ENCODE measurements at places on chromosomes 7 and 10. TPM values are rescaled to one million over a fixed set of nuclear protein-coding genes. Genes with fewer than 3 reads are reported as not detected.

The SLC39A12 gene
- total RNA-seq = not detected

The GIMAP4 gene
- not detected for total RNA-seq

The UTF1 gene
- total RNA-seq = not detected

The SLC29A3 gene
- 2.9 TPM for total RNA-seq

The PON2 gene
- total RNA-seq = 41.2 TPM

The LIPJ gene
- 0.73 TPM for total RNA-seq

The TMEM196 gene
- not detected for total RNA-seq

The PROSER2 gene
- total RNA-seq = 3.3 TPM

The NUDT5 gene
- total RNA-seq = 67.6 TPM

The FRA10AC1 gene
- total RNA-seq = 10.0 TPM

The TMEM72 gene
- not detected for total RNA-seq

The MMP21 gene
- total RNA-seq = not detected

The SUN3 gene
- total RNA-seq = not detected

The NKX1-2 gene
- total RNA-seq = not detected

The BNIP3 gene
- total RNA-seq = 72.0 TPM

The OR6V1 gene
- total RNA-seq = not detected

The NRCAM gene
- 0.78 TPM for total RNA-seq

The CRYGN gene
- total RNA-seq = under 0.01 TPM

The IFIT3 gene
- total RNA-seq = 16.4 TPM

The GDF2 gene
- not detected for total RNA-seq

The GPR15LG gene
- total RNA-seq = not detected

The TMEM26 gene
- total RNA-seq = not detected

The HSPB1 gene
- 51.2 TPM for total RNA-seq
